ENCODE measurements at places on chromosomes 13 and 19. TPM values are rescaled to one million over a fixed set of nuclear protein-coding genes. Genes with fewer than 3 reads are reported as not detected.

- DNase-seq, result no peak
Observed at GRCh38 chr13:70363991-70364390, 255.7 kb upstream of the KLHL1 start.

- peak; percentile 10 for DNase-seq
Observed at GRCh38 chr13:22187329-22187728, 516.5 kb downstream of the FGF9 start.

DNA sequence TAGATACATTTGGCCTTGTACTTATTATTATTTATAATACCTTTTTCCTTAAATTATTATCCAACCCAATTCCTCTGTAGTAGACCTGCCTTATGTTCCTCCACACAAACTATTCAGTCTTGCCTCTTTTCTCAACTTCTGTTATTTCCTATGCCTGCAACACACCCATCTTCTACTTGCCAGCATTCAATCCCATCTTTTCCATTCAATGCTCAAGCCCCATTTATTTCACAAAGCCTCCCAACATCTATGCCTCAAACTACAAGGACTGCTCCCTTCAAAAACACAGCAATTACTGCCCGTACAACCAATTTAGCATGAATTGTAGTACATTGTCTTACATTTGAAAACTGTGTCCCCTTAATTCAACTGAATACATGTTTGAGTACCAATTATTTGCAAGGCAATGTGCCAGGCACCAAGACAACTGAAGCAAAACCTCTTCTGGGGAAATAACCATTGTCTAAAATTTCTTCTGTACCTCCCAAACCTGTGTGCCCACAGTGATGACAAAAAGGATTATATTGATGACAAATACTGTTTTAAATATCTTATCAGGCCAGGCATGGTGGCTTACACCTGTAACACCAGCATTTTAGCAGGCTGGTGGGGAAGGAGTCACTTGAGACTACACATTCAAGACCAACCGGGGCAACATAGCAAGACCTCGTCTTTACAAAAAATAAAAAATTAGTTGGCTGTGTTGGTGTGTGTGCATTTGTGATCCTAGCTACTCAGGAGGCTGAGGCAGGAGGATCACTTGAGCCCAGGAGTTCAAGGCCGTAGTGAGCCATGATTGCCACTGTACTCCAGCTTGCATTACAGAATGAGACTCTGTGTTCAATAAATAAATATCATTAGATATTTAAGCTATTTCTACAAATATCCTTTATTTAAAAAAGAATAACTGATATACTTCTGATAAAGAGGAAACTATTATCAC is 35.1 kb downstream of the ELF1 start:
- DNase-seq, result no peak

- DNase-seq, result no peak
Observed at GRCh38 chr19:44823373-44823698, 14.4 kb downstream of the BCAM start.

Gene POU4F1
- 0.13 TPM for total RNA-seq

- DNase-seq, result no peak
Observed at GRCh38 chr13:52797176-52797575, 51.3 kb downstream of the PCDH8 start.

- DNase-seq, result no peak
Observed at GRCh38 chr19:1767464-1767933, 14.2 kb downstream of the ONECUT3 start.

Gene TLE6
- total RNA-seq, result 0.50 TPM

DNA sequence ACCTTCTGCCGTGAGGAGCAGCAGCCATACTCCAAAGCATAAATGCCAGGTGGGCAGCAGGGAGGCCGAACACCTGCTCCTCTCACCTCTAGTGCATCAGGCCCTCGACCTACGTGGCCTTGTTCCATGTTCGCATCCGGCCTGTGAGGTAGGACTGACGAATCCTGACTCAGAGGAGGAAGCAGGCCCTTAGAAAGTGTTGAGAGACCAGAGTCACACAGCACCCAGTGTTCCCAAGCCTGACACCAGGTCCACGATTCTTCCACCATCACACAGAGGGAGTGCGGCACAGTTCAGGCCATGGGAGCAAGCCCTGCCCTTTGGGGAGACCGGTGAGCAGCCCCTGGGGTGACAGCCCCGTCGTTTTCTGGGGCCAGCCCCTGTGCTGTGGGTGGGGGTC is 14.7 kb downstream of the ATP12A start:
- no peak for DNase-seq

- no peak for DNase-seq
Observed at GRCh38 chr19:13173139-13173737, 23.0 kb downstream of the IER2 start.

- no peak for DNase-seq
Observed at GRCh38 chr19:18155095-18156087, 2.4 kb downstream of the PIK3R2 start.

GRCh38 chr13:45320876-45321629 is 19.9 kb downstream of the TPT1 start:
- DNase-seq, result no peak

DNA sequence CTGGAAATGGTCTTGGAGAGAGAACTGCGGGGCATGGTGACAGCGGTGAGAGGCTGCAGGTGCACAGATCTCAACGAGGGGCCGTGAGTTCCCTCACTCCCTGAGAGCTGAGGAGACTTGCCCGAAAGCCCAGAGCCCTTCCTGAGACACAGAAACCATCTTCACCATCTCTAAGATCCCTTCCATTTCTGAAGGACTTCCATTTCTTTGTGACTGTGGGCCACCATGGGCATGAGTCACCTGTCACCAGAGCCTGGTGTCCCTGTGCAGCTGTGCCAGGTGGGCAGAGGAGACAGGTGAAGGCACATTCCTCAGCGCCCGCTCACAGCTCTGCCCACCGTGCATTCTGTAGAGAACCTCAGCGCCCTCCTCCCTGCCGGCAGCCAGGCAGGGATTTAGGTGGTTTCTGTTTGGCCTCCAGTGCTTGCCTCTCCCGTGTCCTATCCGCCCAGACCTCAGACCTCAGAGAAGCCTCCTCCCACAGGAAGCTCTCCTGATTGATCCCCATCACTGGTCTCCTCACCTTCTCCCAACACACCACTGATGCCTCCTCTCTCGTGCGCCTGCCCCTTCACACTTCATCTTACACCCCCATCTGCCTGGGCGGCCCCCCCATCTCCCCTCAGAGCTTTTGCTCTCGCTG is 24.2 kb downstream of the SH3GL1 start:
- no peak for DNase-seq

DNA sequence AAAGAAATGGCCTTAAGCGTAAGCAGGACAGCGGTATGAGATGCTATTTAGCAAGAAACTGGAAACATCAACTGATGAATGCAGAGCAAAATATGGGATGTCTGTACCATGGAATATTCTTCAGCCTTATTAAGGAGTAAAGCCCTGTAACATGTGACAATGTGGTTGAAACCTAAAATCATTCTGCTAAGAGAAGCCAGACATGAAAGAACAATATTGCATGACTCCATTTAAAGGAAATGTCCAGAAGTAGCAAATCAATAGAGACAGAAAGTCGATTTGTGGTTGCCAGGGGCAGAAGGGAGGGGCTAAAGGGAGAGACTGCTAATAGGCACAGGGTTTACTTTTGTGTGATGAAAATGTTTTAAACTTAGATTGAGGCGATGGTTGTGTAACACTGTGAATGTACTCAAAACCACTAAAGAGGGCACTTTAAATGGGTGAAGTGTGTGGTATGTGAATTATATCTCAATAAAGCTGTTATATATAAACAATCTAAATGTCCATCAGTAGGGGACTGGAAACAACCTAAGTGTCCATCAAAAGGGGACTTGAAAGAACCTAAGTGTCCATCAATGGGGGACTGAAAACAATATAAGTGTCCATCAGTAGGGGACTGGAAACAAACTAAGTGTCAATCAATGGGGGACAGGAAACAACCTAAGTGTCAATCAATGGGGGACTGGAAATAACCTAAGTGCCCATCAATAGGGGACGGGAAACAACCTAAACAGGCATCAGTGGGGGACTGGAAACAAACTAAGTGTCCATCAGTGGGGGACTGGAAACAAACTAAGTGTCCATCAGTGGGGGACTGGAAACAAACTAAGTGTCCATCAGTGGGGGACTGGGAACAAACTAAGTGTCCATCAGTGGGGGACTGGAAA is 45.4 kb downstream of the CCL25 start:
- DNase-seq, result no peak

Gene FBXW9
- total RNA-seq, result 19.0 TPM

DNA sequence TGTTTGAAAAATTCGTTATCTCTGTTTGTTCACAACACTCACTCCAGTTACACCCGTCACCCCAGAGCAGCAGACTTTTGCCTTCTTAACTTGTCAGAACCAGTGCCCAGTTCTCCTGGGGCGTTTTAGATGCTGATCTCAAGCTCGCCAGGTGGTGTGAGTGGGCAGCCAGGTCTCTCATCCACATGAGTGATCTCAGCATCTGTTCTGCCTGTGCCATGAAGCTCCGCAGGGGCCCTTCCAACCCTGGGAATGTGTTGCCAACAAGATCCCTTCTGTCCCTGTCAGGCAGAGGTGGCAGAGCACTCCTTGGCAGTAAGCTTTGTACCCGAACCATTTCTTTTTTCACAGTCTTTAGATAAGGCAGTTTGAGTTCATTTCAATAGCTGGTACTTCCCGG is 896.5 kb downstream of the UQCRFS1 start:
- DNase-seq, result no peak

Gene CYSLTR2
- total RNA-seq, result 0.13 TPM

Gene TEKTIP1
- total RNA-seq, result not detected

Gene OR7C1
- total RNA-seq, result not detected

DNA sequence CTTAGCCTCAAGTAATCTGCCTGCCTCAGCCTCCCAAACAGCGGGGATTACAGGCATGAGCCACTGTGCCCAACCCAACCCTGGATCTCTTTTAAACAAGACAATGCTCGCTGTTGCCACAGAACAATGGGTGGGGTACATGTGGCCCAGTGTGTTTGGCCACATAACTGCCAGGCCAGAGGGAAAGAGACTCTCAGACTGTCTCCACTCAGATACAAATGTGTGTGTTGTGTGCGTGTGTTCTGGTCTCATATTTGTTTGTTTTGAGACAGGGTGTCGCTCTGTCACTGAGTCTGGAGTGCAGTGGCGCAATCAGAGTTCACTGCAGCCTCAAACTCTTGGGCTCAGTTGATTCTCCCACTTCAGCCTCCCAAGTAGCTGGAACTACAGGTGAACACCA is 25.8 kb downstream of the LDLR start:
- no peak for DNase-seq

DNA sequence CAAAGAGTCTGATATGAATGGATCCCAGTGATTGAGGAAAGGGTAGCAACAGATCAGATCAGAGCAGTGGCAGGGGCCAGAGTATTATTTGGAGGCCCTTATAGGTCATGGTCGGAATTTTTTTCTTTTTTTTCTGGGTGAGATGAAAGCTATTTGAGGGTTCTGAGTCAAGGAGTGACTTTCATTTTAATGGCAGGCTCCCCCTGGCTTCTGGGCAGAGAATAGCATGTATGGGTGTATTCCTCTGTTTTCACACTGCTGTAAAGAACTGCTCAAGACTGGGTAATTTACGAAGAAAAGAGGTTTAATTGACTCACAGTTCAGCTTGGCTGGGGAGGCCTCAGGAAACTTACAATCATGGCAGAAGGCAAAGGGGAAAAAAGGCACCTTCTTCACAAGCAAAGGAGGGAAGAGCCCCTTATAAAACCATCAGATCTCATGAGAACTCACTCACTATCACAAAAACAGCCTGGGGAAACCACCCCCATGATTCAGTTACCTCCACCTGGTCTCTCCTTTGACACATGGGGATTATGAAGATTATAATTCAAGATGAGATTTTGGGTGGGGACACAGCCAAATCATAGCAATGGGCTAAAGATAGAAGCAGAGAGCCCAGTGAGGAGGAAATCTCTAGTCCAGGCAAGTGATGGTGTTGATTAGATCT is 3.0 kb upstream of the SLC6A16 start:
- no peak for DNase-seq

DNA sequence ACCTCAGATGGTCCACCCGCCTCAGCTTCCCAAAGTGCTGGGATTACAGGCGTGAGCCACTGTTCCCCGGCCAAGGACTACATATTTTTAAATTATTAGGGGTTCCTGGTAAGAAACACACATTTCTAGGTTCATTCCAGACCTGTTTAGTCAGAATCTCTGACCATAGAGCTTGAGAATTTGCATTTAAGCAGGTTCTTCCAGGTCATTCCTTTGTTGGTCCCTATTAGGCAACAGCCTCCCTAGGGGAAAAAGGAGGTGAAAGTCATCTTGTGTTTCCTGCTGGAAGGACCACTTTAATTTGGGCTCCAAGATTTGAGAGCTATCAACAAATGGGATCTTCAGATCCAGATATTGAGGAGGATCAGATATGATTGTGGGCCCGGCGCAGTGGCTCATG is 16.3 kb downstream of the S1PR2 start:
- no peak for DNase-seq

Gene CBARP
- total RNA-seq, result 5.1 TPM

DNA sequence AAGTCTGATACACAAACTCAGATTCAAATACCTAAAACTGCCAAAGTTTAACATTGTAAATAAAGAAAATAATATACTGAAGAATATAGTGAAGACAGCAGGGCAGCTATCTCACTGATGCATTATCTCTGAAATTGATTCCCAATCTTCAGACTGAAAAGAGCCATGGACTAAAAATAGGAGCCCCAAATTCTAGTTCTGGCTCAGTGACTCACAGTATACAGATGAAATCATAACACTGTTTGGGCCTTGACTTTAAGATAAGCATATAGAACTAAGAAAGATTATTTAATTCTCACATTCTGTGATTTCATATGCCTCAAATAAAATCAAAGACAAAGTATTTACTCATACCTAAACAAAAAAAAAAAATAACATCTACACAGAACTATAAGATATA is 53.9 kb downstream of the RBM26 start:
- no peak for DNase-seq

GRCh38 chr19:38182536-38183210 is 41.3 kb downstream of the DPF1 start:
- no peak for DNase-seq

GRCh38 chr19:47239610-47240296 is 8.8 kb upstream of the BBC3 start:
- DNase-seq, result no peak

- DNase-seq, result no peak
Observed at GRCh38 chr19:45094137-45094536, 1.2 kb downstream of the PPP1R37 start.

DNA sequence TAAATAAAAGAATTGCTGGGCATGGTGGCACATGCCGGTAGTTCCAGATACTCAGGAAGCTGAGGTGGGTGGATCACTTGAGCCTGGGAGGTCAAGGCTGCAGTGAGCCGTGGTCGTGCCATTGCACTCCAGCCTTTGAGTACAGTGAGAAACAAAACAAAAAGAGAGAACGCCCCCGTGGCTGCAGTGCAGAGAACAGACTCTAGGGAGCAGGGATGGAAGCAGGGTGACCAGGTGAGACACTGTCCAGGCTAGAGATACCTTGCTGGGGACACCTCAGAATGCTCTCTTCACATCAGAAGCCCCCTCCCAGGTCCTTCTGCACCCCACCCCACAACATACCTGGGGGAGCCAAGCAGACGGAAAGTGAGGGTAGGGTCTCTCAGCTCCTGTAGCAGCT is 24.8 kb downstream of the MAP4K1 start:
- no peak for DNase-seq

Gene TMEM272
- not detected for total RNA-seq

Gene TSHZ3
- 1.8 TPM for total RNA-seq

Gene PABPC3
- total RNA-seq, result 0.58 TPM

- no peak for DNase-seq
Observed at GRCh38 chr19:2167896-2168618, 4.3 kb downstream of the DOT1L start.

Gene ZNF30
- 2.1 TPM for total RNA-seq

Gene KLK3
- not detected for total RNA-seq

- peak; percentile 39 for DNase-seq
Observed at GRCh38 chr13:41284512-41285288, 21.3 kb upstream of the MTRF1 start.

GRCh38 chr13:51551416-51551815 is 32.8 kb upstream of the WDFY2 start:
- no peak for DNase-seq

Data from kidney epithelial cell (primary cell).